Vagina (tissue), 2 donors: ENCODE measurements at places on chromosomes 12 and 14.

DNA sequence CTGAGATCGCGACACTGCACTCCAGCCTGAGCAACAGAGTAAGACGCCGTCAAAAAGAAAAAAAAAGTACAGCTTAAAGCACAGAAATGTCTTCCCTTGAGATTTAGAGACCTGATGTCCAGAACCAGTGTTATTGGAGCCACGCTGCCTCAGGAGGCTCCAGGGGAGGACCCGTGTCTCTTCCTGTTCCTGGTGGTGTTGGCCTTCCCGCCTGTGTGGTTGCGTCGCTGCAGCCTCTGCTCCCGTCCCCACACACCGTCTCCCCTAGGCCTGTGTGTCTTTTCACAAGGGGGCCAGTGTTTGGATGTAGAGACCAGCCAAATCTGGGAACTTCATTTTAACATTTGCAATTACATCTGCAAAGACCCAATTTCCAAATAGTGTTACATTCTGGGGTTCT lies 8.6 kb upstream of the FBRSL1 start:
- no peak overlapping the region for H3K4me3 ChIP-seq
- H3K27ac ChIP-seq: no peak overlapping the region
- H3K4me1 ChIP-seq: no peaks in the 10 kb centered on the region
- DNase-seq: no peak
- H3K27me3 ChIP-seq: no peaks in the 10 kb centered on the region
- H3K36me3 ChIP-seq: no peaks in the 10 kb centered on the region

DNA sequence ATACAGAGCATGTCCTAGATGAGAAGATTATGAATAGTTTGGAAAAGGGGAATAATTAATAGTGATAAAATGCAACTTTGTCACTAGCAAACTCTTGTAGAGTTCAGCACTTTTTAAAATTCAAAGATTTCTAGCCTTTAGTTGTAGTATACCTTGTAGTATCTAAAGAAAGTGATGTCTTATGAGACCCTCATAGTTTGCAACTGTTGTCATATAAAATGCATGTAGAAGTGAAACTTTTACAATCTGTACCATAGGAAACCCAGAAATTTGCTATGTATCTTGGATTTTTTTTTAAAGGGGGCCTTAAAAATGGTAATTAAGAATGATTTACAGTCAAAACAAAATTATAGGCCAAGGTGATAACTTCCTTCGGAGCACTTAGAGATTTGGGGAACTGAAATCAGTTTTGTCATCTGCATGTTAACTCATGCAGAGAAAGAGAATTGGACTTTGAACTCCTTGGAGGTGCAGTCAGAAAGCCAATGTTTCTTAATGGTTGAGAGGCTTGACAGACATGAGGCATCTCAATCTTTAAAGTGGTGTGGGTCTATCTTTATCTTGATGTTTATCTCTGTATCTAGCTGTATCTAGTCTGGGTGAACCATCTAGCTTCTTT lies 1.3 kb downstream of the LRRK2 start:
- peak overlapping the region; percentile 76 for H3K4me3 ChIP-seq
- peaks cover 30% of the 10 kb centered on the region for H3K4me1 ChIP-seq
- DNase-seq: no peak
- H3K36me3 ChIP-seq: no peaks in the 10 kb centered on the region

- H3K27ac ChIP-seq: no peak overlapping the region
- no peak overlapping the region for H3K4me3 ChIP-seq
- no peaks in the 10 kb centered on the region for H3K36me3 ChIP-seq
- no peak for DNase-seq
- H3K4me1 ChIP-seq: no peaks in the 10 kb centered on the region
These were observed 271.3 kb upstream of the TMPO start for GRCh38 chr12:98244136-98244535.

DNA sequence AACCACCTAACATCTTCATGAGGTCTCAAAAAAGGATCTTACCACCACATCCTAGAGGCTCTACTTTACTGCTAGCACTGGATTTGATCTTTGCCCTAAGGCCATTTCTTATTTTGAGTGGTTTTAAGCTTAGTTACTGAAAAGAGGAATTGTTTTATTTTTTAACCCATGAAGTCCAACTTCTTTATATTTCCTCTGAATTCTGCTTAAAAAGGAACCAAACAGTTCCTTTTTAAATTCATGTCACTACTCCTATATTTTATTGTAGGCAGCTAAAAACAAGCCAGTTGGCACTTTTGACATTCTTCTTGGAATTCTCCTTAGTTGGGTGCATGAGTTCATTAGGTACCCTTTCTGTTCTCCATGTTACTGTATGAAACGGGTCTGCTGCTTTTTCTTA lies 76.4 kb downstream of the FGD4 start:
- H3K4me1 ChIP-seq: no peaks in the 10 kb centered on the region
- DNase-seq: no peak
- H3K27me3 ChIP-seq: no peaks in the 10 kb centered on the region
- no peak overlapping the region for H3K4me3 ChIP-seq
- H3K27ac ChIP-seq: no peak overlapping the region

GRCh38 chr14:67418401-67419191 lies 6.6 kb upstream of the PLEK2 start:
- H3K27ac ChIP-seq: no peak overlapping the region
- DNase-seq: no peak
- H3K27me3 ChIP-seq: no peaks in the 10 kb centered on the region

- H3K4me3 ChIP-seq: no peak overlapping the region
- H3K4me1 ChIP-seq: peaks cover 9% of the 10 kb centered on the region
- no peak overlapping the region for H3K27ac ChIP-seq
- H3K36me3 ChIP-seq: no peaks in the 10 kb centered on the region
- no peak for DNase-seq
These were observed 12.0 kb upstream of the GALNT6 start for GRCh38 chr12:51403159-51403558.

GRCh38 chr12:7101047-7101693 lies 7.8 kb downstream of the C1RL start:
- no peaks in the 10 kb centered on the region for H3K4me1 ChIP-seq
- no peak overlapping the region for H3K27ac ChIP-seq
- peaks cover 12% of the 10 kb centered on the region for H3K36me3 ChIP-seq
- H3K27me3 ChIP-seq: no peaks in the 10 kb centered on the region

GRCh38 chr12:117695956-117696355 lies 272.8 kb downstream of the KSR2 start:
- H3K4me3 ChIP-seq: no peak overlapping the region
- no peaks in the 10 kb centered on the region for H3K27me3 ChIP-seq
- H3K36me3 ChIP-seq: no peaks in the 10 kb centered on the region

GRCh38 chr12:14454098-14454907 lies 88.8 kb downstream of the ATF7IP start:
- no peaks in the 10 kb centered on the region for H3K27me3 ChIP-seq
- no peaks in the 10 kb centered on the region for H3K36me3 ChIP-seq
- H3K4me1 ChIP-seq: peaks cover 5% of the 10 kb centered on the region
- H3K4me3 ChIP-seq: no peak overlapping the region
- no peak for DNase-seq

DNA sequence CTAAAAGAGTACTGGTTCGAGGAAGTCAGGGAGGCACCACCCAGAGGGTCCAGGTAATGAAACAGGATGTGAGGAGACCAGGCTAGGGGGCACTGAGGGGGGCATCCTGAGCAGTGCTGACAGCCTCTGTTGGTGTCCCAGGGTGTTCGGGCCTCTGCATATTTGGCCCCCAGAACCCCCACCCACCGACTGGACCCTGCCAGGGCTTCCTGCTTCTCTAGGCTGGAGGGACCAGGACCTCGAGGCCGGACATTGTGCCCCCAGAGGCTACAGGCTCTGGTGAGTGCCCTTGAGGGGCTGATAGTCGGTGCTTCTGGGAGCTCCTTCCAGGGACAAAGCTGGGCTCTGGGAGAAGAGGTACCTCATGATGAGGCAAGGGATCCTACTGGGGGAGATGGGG lies 2.6 kb downstream of the TROAP start:
- H3K4me3 ChIP-seq: no peak overlapping the region
- peak; percentile 96 for DNase-seq
- H3K27ac ChIP-seq: no peak overlapping the region
- peaks cover 11% of the 10 kb centered on the region for H3K4me1 ChIP-seq

DNA sequence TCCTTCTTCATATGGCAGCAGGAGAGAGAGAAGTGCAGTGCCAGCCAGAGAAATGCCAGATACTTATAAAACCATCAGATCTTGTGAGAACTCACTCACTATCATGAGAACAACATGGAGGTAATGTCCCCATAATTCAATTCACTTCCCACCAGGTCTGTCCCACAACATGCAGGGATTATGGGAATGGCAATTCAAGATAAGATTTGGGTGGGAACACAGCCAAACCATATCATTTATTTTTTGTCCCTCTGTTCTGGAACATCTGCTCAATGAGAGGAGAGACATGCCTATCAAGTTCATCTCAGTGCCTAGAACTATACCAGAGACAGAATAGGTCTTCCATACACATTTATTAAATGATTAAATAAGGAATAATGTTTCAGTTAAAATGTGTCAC lies 543.5 kb downstream of the NRXN3 start:
- DNase-seq: no peak
- H3K4me3 ChIP-seq: no peak overlapping the region
- H3K4me1 ChIP-seq: no peaks in the 10 kb centered on the region
- H3K27me3 ChIP-seq: no peaks in the 10 kb centered on the region
- no peak overlapping the region for H3K27ac ChIP-seq

GRCh38 chr12:65313719-65314317 lies 35.3 kb downstream of the MSRB3 start:
- H3K4me1 ChIP-seq: no peaks in the 10 kb centered on the region
- H3K4me3 ChIP-seq: no peak overlapping the region
- no peaks in the 10 kb centered on the region for H3K36me3 ChIP-seq
- no peak overlapping the region for H3K27ac ChIP-seq
- H3K27me3 ChIP-seq: no peaks in the 10 kb centered on the region
- no peak for DNase-seq

GRCh38 chr12:101939856-101940265 lies 62.5 kb downstream of the DRAM1 start:
- peak overlapping the region; percentile 64 for H3K27ac ChIP-seq
- no peaks in the 10 kb centered on the region for H3K36me3 ChIP-seq
- DNase-seq: no peak

GRCh38 chr14:50977863-50978528 lies 33.7 kb upstream of the PYGL start:
- no peaks in the 10 kb centered on the region for H3K4me1 ChIP-seq
- no peak overlapping the region for H3K4me3 ChIP-seq
- H3K27ac ChIP-seq: no peak overlapping the region
- DNase-seq: no peak

DNA sequence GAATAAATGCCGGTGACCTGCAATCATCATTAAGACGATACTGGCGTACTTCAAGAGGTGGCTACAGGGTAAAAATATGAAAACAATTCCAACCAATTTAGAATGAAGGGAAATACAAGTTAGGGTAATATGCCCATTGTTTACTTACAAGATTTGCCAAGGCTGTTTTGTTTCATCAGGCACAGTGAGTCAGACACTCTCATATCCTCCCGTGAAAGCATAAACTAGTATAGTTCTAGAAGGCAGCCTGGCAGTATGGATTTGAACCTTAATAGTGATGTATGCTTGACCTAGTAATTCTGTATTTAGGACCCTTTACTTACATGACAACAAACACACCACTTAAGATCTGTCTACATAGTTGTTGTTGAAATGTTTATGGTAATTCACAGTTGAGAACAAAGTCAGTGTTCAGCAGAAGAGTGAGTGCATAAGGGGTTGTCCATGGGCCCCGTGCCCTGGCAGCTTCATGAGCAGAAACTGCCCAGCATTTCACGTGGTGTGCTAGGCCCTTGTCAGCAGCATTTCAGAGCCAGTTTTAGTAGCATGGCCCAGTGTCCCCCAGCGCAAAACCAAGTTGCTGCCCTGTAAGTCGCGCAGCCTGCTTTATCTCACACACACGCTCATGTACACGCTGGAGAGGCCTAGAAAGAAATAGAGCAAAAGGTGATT lies 80.8 kb downstream of the EP400 start:
- no peaks in the 10 kb centered on the region for H3K27me3 ChIP-seq
- peaks cover 93% of the 10 kb centered on the region for H3K36me3 ChIP-seq
- H3K4me3 ChIP-seq: no peak overlapping the region
- no peak for DNase-seq
- H3K4me1 ChIP-seq: no peaks in the 10 kb centered on the region
- H3K27ac ChIP-seq: no peak overlapping the region

GRCh38 chr14:88835661-88836060 lies 11.2 kb downstream of the TTC8 start:
- no peak for DNase-seq
- no peaks in the 10 kb centered on the region for H3K27me3 ChIP-seq
- no peak overlapping the region for H3K4me3 ChIP-seq
- peaks cover 1% of the 10 kb centered on the region for H3K36me3 ChIP-seq
- H3K4me1 ChIP-seq: peaks cover 29% of the 10 kb centered on the region

DNA sequence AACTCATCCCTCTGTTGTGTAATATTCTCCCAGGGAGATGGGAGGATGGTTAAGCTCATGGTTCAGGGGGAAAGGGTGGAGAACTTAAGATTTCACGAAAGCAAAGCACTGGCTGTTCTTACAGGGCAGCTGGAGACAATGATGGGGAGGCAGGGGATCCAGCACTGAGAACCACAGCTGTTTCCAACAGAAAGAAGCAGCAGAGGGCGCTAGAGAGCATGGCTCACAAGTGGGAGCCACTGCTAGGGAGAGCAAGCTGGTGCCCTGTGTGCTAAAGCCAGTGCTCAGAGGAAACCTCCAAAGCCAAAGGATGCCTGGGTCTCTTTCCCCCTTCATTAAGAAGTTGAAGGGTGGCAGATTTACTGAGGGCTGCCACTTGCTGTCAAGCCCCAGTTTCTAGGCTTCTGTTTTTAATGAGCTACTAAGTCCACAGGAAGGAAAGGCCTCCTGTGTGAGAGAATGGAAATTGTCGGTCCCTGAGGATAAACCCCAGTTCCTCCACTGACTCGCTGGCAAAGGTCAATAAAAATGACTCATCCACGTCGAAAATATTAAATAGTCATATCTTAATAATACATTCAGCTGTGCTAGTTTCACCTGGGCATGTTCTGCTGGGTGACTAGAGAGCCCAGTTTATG lies 199.7 kb downstream of the ANO2 start:
- DNase-seq: no peak
- H3K36me3 ChIP-seq: no peaks in the 10 kb centered on the region
- H3K27ac ChIP-seq: no peak overlapping the region
- H3K4me1 ChIP-seq: no peaks in the 10 kb centered on the region
- no peaks in the 10 kb centered on the region for H3K27me3 ChIP-seq
- no peak overlapping the region for H3K4me3 ChIP-seq

DNA sequence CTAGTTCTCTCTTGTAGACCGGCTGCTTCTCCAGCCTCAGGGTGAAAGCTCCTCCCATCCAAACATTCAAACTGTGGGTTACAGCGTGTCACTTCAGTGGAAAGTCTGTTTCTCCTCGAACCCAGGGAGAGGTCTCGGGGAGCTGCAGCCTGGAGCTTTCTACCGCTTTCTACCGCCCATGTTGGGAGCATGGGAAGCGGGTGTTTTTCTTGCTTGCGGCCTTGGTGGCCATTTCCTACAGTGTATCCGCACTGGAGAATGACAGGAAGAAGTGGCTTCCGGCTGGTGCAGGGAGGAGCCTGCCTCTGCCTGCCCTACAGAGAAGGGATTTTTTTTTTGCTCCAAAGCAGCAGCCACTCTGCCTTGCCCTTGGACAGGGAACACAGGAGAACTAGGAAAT lies 21.2 kb downstream of the ZFP36L1 start:
- no peaks in the 10 kb centered on the region for H3K36me3 ChIP-seq
- H3K27me3 ChIP-seq: no peaks in the 10 kb centered on the region
- no peaks in the 10 kb centered on the region for H3K4me1 ChIP-seq
- DNase-seq: no peak
